Activated CD8-positive, alpha-beta memory T cell treated with anti-CD3 and anti-CD28 coated beads, Interleukin-2, amount 10 ng/mL, durations not matched to agents 7 days and 5 days (primary cell): ENCODE measurements at places on chromosomes 7 and 10.

DNA sequence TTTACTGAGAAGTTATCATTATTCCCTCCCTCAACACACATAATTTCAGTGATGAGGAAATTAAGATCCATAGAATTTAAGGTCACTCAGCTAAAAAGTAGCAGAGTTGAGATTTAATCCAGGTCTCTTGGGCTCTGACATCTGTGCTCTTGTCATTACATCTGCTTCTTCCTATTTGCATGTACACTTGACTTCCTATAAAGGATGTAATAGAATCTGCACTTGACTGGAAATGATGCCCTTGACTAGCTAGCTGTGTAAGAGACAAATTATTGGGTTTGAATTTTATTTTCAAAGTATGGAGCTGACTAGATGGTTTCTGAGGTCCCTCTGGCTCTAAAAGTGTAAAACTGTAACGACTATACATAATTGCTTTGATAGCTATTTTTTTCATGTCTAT is 59.5 kb downstream of the AGK start:
- DNase-seq = no peak

DNA sequence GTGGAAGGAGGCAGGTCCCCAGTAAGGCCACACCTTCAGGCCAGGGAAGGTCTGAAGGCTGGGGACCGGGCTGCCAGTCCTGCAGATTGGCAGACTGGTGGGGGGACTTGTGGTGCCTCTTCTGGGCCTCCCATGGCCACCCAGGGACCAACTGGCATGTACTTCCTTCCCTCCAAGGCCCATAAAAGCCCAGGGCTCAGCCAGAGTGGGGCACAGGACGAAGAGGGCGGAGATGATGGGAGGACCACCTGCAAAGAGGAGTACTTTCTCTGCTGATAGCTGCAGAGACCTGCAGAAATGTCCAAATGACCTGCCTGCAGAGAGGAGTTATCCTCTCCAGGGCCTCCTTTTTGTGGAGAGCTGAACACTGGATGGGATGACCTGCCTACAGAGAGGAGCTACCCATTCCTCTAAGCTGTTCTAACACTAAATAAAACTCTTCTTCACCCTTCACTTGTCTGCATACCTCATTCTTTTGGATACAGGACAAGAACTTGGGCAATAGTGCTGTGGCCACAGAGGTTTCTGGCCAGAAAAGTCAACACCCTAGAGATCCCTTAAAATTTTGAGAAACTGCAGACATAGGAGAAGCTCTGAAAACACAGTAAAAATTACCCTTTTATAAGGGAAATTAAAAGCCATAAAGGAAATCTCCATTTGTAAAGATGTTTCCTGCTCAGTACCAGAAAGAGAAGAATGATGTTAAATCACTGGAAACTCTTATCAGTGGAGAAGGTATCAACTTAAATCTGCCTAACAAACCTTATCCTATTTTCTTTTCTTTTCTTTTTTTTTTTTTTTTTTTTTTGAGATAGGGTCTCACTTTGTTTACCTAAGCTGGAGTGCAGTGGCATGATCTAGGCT is 20.7 kb upstream of the PRF1 start:
- DNase-seq = no peak

DNA sequence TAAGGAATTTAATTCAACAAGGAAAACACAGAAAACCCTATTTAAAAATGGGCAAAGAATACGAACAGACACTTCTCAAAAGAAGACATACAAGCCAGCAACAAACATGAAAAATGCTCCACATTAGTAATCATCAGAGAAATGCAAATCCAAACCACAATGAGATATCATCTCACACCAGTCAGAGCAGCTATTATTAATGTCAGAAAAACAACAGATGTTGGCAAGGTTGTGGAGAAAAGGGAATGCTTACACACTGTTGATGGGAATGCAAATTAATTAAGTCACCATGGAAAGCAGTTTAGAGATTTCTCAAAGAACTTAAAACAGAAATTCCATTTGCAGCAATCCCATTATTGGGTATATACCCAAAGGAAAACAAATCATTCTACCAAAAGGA is 55.2 kb downstream of the GCC1 start:
- DNase-seq = no peak

DNA sequence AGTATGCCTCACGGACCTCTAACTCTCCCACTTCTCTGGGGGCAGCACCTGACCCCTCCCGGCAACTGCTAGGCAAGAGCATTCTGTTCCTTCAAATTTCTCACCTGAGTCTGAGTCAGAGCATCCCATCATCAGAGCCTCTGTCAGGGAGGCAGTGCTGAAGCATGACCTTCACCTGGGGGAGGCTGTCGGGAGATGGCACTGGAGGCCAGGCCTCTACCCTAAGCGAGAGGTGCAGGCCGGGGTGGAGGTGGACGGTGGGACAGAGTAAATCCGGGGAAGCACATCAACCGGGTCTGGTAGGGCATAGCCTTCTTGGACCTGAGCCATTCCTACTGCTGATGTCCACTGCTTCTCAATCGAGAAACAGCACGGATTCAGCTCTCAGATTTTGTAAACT is 90.4 kb downstream of the SPAG6 start:
- DNase-seq = no peak

DNA sequence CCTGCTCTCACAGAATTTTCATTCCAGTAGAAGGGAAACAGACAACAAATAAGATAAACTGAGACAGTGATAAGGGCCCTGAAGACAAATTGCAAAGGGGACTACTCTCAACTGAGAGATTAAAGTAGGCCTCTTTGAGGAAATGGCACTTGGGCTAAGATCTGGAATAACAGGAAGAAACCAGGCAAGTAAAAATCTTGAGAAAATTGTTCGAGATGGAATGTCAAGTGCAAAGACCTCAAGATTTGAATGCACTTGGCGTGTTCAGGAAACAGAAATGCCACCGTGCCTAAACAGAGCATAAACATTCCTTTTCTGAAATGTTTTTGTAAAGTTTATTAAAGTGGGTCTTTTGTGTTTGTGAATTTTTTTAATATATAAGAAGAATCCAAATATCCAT is 10.7 kb downstream of the ARMH3 start:
- DNase-seq = no peak

- DNase-seq = no peak
Measured at GRCh38 chr10:69641261-69641980, 11.4 kb downstream of the FAM241B start.

GRCh38 chr7:45980181-45980905 is 59.3 kb upstream of the IGFBP3 start:
- no peak for DNase-seq

DNA sequence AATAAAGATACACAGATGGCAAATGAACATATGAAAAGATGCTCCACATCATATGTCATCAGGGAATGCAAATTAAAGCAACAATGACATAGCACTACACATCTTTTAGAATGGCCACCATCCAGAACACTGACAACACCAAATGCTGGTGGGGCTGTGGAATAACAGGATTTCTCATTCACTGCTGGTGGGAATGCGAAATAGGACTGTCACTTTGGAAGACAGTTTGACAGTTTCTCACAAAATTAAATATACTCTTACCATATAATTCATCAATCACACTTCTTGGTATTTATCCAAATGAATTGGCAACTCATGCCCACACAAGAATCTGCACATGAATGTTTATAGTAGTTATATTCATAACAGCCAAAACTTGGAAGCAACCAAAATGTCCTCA is 68.2 kb downstream of the NPSR1 start:
- no peak for DNase-seq

GRCh38 chr7:129067943-129068548 is 13.1 kb upstream of the TNPO3 start:
- DNase-seq = no peak

GRCh38 chr7:6299774-6300173 is 27.4 kb upstream of the CYTH3 start:
- no peak for DNase-seq

DNA sequence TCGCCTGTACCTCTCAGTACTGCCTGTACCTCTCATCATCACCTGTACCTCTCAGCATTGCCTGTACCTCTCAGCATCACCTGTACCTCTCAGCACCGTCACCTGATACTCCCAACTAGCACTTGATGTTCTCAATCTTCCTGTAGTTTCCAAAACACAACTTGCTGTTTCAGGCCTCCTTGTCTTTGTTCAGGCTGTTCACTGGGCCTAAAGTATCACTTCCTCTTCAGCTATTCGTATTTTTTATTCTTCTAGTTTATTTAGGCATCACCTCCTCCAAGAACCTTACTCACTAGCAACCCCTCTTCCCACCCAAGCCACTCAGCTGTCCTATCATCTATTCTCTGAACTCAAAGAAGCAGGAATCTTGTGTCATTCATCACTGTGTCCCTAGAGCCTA is 24.1 kb downstream of the OR6B1 start:
- DNase-seq = no peak

DNA sequence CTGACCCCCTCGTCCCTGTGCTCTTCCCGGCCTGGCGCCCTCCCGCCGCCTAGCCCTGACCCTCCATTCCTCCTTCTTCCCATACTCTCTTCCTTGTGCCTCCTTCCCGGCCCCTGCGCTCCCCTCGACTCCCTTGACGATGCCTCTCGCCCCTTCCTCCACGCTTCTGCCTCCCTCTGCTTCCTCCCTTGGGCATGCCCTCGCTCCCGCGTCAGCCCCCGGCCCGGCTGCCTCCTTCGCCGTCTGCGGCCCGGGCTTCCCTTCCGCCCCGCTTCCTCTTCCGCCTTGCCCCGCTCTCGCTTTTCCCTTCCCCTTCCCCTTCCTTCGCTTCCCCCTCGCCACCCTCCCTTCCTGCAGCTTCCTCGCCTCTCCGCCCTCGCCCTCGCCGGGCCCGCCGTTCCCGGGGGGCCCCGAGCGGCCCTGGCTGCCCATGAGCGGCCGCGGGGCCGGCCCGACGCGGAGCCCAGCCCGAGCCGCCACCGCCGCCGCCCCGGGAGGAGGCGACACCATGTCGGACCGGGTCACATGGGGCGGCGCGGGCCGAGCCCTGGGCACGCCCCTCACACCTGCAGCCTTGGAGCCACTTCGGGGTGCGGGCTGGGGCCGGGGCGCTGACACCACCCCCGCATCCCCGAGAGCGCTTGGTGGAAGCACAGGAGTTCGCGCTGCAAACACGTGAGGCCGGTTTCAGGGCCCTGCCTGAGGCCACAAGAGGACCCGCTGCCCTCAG is at the start of gene FBXW4:
Gene FBXW4, minus strand, starts transcription at position 497 of the 730 bp plus-strand sequence. Its CDS starts 65 bp downstream, at position 432.
- peak; percentile 78 for DNase-seq

DNA sequence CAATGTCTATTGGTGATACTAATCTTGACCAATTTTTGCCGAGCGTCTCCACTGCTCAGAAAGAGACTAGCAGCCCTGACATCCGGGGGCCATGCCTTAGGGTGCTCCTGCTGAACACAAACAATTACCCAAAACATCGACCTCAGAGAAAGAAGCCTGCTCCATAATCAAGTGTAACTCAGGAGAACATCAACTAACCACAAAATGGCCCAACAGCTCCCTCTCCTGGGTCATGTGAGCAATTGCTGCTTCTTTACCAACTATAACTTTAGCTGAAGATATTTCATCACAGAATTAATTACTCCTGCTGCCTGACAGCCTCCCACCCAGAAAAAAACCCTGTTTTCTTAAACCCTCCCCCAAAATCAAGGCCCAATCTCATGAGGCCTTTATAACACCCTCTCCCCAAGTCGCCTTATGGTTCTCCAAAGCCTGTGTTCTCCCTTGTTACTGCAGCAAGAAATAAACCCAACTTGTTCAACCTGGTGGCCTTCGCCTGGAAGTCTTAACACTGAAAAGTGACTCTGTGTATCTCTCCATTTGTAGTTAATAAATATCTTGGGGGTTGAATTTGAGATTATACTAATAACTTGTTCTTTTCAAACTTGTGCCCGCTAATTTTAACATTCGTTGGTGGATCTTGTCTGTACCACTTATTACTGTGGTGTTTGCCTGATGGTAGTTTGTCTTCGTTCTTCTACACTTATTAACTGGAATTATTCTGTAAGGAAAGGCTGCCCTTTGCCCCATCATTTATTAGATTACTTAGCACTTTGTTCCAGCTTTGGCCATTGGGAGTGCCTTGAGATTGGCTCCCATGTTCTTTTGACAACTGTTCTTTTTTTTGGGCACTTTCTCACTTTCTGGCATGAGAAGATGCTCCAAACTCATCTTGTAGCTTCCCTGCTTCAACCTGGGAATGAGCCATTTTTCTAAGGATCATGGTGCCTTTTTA is 21.2 kb upstream of the RAMP3 start:
- DNase-seq = peak; percentile 78

- DNase-seq = no peak
Measured at GRCh38 chr7:129160161-129160905, 15.8 kb downstream of the TSPAN33 start.

DNA sequence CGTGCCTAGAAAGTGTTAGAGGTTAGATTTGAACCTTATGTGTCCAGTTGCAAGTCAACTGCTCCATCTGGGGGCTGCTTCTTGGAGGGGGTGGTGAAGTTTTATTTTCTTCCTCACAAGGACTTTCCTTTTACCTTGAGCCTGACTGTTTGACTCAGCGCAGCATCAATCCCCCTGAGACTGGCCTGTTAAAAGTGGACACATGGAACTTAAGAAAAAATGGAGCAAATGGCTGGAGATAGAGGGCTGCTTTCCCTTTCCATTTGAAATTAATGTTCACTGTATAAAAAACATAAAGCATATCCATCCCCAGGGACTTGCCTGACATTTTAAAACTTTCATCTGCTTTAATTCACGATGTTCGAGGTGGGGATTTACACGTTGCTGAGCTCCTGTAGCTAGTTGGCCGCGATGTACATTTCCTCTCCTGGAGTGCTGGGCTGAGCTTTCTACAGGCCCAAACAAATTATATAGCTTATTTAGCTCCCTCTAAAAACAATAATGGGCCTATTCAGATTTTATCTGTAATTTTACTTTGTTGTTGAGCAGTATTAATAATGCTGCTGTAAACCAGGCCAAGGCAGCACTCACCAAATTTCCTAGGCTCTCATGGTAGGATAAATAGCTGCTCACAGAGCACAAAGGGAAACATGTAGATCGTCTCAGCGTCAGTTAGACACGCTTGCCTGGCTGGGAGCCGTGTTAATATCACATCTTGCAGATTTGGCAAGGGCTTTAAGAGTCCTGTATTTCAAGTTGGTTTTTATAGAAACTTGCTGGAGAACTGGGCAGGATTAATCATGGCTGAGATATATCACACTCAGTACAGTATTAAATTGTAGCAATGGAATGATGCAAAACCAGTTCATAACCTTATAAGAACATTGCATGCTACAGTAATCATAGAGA is 251.5 kb downstream of the LRMDA start:
- DNase-seq = no peak

DNA sequence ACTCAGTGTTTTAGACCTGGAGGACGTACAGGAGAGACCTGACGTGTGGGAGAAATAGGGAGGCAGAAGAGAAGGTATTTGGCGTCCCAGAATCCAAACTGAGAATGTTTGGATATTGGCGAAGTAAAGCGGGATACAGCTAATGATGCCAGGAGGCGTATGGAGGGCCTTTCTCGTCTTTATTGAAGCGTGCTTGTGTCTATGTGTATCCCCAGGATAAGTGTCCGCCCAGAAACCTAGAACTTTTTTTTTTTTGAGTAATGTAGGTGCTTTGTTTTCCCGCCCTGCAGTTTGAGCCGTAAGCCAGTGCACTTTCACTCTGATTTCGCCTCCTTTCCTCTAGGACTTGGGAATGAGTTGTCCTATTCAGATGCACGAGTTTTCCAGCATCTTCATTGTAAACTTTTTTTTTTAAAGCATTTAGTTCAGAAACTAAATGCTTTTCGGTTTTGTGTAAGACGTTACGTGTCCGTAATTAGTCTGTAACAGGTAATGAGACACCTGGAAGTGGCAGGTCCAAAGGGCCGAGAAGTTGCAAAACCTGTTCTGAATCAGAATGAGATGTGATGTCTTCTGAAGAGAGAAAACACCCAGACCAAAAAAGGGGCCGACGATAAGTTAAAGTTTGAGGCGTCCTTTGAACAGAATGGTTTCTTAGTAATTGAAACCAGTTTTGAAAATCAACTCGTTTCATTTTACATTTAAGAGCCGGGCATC is 746 bp downstream of the ARL5B start:
- DNase-seq = no peak
